Left lung (tissue), 14 donors: ENCODE measurements at places on chromosomes 13 and 19. TPM values are rescaled to one million over a fixed set of nuclear protein-coding genes. Genes with fewer than 3 reads are reported as not detected.

DNA sequence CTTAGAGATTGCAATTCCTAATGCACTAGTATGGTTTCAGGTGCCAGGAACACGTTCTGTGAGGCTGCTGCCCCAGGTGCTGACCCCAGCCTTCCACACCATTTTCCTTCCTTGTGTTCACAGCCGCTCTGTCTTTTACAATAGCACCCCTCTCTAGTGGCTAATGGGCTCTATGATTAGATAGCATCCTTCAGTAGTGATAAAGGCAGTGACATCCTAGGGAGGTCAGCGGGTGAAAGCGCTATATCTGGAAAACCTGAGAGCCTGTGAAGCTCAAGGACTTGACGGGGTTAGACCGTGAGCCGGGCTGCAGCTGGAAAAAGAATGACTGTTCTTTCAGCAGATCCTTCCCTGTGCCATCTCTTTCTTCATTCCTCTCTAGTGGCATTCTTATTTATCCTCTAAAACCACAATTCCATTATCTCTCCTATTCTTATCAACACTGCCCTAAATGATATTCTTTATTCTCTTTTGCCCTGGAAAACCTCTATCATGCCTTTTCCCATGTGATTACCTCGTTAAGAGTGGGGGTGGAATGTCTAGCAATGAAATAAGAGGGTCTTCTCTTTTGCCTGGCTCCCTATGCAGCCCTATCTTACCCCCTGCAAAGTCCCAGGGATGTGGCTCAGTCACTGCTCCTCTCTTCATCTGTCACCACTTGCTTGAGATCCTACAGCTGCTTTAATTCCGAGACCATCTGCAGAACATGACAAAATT lies 21.8 kb downstream of the ALOX5AP start:
- no peak for DNase-seq

DNA sequence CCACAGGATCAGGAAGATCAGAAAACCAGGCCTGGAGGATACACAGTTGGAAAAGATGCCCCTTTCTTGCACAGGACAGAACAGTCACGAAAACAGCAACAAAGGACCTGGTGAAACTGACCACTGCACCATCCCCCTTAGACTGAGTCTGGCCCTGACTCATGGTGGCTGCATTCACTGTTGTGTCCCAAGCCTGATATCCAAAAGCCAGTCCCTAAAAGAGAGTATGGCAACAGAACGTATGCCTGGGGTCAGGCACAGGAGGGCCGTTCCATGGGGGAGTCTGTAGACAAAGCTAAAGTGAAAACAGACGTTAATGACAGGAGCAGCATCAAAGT lies 301.1 kb upstream of the NBEA start:
- no peak for DNase-seq

GRCh38 chr13:44506719-44507118 lies 69.4 kb downstream of the TSC22D1 start:
- no peak for DNase-seq

DNA sequence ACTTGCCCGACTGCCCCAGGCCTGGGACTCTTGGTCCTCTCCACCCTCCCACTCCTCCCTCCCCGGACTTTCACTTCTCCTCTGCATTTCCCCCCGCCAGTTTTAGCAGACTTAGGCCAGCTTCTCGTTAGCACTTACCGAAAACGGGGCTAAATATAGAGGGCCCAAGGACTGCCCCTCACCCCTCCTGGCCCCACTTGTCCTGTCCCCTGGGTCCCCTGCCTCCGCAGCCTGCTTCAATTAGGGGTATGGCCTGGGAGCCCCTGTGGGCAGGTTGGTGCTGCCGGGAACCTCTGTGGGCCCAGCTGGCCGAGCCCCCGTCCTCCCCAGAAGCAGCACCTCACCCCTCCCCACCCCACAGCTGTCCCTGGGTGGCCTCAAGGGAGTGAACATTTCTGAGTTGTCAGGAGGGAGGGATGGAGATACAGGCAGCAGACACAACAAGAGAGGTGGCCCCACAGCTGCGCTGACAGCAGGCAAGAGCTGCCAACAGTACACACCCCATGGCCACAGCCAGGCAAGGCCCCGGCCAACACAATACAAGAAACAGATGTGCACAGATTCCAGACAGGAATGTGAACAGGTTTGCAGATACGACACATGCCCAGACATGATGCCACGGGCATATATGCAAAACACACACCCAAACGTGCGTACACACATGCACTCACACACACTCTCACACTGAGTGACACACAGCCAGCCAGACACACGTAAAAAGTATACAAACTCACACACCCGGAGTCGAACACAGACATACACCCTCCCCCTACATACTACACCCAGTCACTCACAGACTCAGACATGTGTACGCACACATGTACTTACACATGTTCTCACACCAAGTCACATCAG lies 2.6 kb downstream of the POU2F2 start:
- no peak for DNase-seq

GRCh38 chr13:50459046-50459445 lies 384.4 kb downstream of the DLEU7 start:
- no peak for DNase-seq

GRCh38 chr13:100954430-100955305 lies 280.1 kb upstream of the TMTC4 start:
- DNase-seq, result no peak

DNA sequence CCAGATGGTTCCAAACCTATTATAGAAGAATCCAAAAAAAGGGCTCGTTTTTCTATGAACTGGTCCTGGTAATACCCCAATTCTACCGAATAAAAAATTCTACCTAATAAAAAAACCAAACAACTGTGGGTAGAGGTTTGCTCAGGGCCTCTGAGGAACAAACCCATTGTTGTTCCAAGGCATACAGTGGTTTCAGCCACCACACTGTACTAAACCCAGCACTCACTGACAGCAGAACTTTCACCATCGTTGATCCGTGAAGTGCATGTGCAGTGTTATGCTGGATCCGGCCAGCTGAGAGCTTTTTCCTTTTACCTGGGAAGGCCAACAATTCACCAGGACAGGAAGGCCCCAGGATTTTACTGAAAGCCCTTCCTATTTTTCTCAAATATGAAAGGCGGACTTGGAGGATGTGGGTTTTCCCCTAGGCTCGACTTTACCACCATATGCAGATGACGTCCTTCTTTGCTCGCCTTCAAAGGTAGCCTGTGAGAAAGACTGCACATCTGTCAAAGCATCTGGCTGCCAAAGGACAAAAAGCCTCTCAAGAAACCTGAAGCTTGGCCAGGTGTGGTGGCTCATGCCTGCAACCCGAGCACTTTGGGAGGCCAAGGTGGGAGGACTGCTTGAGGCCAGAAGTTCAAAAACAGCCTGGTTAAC lies 7.2 kb upstream of the PABPC3 start:
- DNase-seq, result no peak

- no peak for DNase-seq
Observed at GRCh38 chr13:75764251-75764925, 128.3 kb downstream of the LMO7 start.

DNA sequence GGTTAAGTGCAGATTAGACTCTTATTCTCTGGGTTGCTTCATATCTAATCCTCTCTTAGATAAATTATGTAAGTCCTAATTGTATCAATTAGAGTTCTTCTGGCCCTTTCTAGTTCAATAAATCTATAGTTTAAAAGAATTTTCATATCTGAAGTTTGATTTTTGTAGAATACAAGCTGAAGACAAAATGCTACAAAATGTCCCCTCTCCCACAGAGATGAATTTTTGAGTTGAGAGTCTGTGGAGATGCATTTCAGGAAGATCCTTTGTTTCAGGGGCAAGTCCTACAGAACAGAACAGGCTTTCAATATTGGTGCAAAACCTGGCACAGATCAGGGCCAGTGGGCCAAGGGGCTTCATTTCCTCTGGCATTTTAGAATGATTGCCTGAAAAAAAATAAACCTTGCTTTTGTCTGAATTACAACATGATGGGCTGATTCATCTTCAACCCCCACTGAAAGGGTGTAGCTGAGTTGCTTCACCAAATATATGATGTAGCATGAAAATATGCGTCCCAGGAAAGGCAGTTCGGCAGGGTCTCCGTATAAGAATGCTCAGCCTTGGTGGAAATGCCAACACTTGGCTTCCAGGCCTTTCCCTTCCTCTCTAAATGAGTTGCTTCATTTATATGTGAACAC lies 6.4 kb upstream of the IPO5 start:
- DNase-seq, result no peak

GRCh38 chr13:50209631-50210030 lies 194.4 kb downstream of the KCNRG start:
- DNase-seq, result no peak

DNA sequence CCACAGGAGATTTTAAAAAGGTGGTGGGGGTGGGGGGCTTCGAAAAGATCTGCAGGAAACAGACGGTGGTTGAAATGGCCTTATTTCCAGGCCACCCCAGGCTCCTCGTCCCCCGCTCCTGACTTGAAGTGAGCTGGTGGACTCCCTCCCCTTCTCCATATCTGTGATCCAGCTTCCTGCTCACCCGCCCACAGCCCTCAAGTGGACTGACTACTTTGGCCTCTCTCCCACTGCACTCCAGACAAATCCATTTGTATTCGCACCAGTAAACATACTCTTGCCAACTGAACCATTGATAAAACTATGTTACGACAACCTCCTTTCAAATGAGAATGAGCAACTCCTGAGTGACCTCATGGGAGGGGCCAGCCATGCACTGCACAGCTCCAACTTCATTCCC lies 259.5 kb downstream of the COL4A1 start:
- DNase-seq, result no peak

GRCh38 chr13:73983109-73983508 lies 151.1 kb downstream of the KLF12 start:
- DNase-seq, result no peak

GRCh38 chr19:11378319-11379189 lies 4.1 kb downstream of the SWSAP1 start:
- DNase-seq, result peak; percentile 46

DNA sequence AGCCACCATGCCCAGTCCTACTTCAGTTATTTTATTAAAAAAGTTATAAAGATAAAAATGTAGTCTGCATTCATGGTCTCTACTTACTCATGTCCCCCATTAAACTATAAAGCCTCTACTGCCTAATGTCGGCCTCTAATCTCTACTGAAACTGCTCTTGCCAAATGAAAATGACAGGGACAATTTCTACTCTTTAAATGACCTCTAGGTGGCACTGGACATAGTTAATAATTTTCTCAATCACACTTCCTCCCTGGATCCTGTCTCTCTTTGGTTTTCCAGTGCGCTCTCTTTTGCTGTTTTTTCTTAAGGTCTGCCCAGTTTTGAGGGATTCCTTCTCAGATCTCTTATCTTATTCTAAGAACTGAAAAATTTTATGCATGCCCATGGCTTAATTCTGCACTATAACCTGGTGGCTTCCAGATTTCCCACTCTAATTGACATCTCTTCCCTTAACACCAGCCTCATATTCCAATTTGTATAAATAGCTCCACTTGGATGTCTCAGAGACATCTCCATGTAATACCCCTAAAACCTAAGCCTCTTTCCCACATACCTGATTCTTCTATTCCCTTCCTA lies 54.3 kb downstream of the MTMR6 start:
- DNase-seq, result no peak

DNA sequence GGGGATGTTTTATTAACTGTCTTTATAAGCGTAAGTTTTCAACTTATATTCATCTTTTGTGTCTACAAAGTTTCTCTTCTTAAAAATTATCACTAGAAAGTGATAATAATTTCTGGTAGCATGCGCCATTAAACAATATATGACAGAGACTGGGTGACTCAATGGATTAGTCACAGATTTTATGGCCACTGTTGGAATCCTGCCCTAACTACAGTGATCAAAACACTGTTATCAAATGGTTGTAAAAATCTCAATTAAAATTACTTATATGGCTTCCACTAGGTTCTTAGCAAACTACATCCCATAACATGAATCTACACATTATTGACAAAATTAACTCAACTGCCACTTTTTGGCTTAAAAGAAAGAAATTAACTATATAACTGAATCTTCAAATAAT lies 350.0 kb downstream of the DACH1 start:
- DNase-seq, result no peak

- DNase-seq, result no peak
Observed at GRCh38 chr13:41006978-41007743, 12.0 kb downstream of the ELF1 start.

DNA sequence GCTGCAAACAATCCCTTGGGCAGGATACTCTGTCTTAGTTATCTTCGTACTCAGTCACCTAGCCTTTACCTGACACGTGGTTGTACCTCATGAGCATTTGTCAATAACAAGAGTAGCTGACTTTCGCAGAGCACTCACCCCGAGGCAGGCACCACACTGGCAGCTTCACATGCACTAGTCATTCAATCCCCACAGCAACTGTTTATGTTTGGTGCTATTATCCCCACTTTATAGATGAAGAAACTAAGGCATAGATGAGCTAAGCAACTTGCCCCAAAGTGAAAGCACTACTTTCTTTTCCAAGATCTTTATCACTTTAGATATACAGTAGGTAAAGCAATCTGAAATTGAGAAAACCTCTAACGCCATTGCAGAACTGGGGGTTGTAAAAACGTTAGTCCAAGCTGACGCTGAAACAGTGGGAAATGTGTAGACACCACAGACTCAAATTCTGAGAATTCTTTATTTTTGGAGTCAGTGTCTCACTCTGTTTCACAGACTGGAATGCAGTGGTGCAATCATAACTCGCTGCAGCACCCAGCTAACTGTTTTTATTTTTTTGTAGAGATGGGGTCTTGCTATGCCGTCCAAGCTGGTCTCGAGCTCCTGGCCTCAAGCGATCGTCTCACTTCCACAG lies 446.0 kb downstream of the FOXO1 start:
- no peak for DNase-seq

DNA sequence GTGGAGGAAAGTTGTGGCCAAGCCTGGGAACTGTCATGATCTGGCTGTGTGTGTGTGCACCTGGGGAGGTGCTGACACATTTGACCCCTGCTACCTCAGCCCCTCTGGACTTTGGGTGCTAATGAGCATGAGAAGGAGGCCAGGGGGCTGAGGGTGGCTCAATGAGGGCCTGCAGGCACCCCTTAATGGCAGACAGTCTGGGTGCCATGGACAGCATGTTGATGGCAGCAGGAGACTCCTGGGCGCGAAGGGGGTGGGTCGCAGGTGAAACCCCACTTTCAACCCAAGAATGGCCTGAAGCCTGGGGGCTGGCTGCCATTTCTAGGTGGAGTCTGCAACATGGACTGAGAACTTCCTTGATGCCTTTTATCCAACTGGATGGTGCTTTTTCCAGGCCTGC lies 216.4 kb upstream of the TRPC4 start:
- DNase-seq, result peak; percentile 31

- no peak for DNase-seq
Observed at GRCh38 chr13:111503905-111504695, 183.7 kb downstream of the TEX29 start.

GRCh38 chr19:38696729-38697055 lies 47.6 kb downstream of the CAPN12 start:
- DNase-seq, result no peak

The NLRP5 gene
- not detected for polyA plus RNA-seq

The RHPN2 gene
- 10.0 TPM for polyA plus RNA-seq

The SYNGR4 gene
- not detected for polyA plus RNA-seq

The LYPD5 gene
- polyA plus RNA-seq, result 0.20 TPM

The GJA3 gene
- polyA plus RNA-seq, result 0.06 TPM

The GJB6 gene
- 0.27 TPM for polyA plus RNA-seq

The HDGFL2 gene
- polyA plus RNA-seq, result 87.4 TPM

The ZNF682 gene
- polyA plus RNA-seq, result 24.5 TPM

The B3GLCT gene
- polyA plus RNA-seq, result 16.4 TPM

The FOSB gene
- polyA plus RNA-seq, result 114 TPM

The CCDC70 gene
- not detected for polyA plus RNA-seq

The GRK1 gene
- 0.79 TPM for polyA plus RNA-seq
